ENCODE measurements at places on chromosomes 2 and 18. TPM values are rescaled to one million over a fixed set of nuclear protein-coding genes. Genes with fewer than 3 reads are reported as not detected.

Gene CYTIP
- total RNA-seq: 0.82 TPM

Gene DSG2
- total RNA-seq: 42.6 TPM

Gene SLC11A1
- total RNA-seq: 6.4 TPM

Gene PAX3
- total RNA-seq: 0.30 TPM

Gene C1D
- total RNA-seq: 19.5 TPM

Gene SLC4A5
- total RNA-seq: 2.3 TPM

Gene CFC1
- not detected for total RNA-seq

Gene HOXD12
- total RNA-seq: not detected

DNA sequence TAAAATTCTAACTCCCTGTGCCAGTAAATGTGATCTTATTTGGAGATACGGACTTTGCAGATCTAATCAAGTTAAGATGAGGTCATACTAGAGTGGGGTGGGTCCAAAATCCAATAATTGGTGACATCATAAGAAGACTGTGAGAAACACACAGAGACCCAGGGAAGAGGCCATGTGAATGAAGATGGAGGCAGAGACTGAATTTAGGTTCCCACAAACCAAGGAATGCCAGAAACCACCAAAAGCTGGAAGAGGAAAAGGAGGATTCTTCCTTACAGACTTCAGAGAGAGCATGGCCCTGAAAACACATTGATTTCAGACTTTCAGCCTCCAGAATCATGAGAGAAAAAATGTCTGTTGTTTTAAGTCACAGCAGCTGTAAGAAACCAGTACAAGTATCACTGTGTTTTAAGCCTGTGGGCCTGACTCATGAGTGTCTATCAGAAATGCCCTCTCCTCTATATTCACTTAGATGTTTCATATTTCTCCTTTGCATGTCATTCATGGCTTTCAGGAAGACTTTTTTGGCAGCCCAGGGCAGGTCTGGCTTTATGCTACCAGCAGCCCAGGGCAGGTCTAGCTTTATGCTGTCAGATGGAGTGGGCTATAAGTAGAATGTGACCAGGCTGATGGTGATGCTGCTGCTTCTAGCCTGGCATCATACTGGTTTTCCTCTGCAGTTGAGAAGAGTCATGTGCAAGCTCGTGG is 100.0 kb downstream of the SPOPL start:
- no peak for DNase-seq

GRCh38 chr2:20128506-20129330 is 77.3 kb upstream of the LAPTM4A start:
- no peak for DNase-seq

DNA sequence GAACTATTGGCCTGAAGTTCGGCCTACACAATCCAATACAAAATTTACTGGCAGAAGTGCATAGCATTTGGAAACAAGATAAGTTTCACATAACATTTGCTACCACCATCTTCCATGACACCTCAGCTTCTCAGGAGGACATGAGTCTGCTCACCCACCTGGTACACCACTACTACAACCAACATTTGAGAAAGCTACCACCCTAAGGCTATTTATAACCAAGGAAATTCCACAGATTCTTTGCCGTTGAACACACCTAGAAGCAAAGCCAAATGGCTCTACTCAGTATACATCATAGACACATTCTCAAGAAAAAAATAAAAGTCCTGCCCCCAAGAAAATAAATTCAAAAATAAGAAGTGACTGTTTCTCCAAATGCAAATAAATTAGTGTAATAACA is 145.3 kb downstream of the SPAG16 start:
- DNase-seq: no peak

- DNase-seq: no peak
Observed at GRCh38 chr2:31835450-31835849, 175.4 kb downstream of the MEMO1 start.

DNA sequence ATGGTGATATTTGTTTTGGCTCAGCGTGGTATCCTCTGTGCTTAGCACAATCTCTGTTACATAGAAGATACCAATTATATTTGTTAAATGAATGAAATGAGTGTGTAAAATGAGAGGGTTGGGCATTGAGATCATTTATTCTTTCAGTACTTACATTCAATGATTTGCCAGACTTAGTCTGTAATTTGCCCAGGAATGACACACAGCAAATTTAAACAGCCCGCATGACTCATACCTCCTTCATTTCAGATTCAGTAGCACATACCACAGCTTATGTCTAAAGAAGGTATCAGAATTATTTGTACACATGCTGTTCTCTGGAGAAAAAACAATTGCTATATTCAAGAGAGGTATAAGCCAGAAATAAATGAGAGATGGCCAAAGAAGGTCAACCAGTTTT is 37.0 kb downstream of the KLHL14 start:
- DNase-seq: no peak

DNA sequence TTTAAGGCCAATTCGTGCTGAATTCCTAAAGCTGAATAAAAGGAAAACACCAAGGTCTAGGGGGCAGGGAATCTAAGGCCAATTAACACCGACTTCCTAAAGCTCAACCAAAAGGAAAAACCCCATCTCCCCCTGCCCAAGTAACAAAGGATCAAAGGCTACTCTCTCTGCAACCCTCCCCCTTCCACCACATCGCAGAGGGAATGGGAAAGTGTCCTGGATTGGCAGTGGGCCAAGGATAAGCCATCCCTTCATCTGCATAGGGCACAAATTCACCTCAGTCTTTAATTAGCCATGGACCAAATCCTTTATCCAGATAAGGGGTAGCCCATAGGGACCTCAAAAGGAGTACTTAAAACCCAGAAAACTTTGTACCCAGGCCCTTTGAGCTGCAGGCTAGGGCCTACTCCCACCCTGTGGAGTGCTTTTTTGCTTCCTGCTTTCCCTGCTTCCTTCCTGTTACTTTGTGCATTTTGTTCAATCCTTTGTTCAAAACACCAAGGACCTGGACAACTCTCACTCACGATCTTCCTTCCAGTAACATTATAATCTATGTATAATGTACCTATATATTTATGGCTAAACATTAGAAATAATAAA is 2119.8 kb upstream of the CELF4 start:
- no peak for DNase-seq

GRCh38 chr2:199679883-199680282 is 171.1 kb downstream of the FTCDNL1 start:
- no peak for DNase-seq

DNA sequence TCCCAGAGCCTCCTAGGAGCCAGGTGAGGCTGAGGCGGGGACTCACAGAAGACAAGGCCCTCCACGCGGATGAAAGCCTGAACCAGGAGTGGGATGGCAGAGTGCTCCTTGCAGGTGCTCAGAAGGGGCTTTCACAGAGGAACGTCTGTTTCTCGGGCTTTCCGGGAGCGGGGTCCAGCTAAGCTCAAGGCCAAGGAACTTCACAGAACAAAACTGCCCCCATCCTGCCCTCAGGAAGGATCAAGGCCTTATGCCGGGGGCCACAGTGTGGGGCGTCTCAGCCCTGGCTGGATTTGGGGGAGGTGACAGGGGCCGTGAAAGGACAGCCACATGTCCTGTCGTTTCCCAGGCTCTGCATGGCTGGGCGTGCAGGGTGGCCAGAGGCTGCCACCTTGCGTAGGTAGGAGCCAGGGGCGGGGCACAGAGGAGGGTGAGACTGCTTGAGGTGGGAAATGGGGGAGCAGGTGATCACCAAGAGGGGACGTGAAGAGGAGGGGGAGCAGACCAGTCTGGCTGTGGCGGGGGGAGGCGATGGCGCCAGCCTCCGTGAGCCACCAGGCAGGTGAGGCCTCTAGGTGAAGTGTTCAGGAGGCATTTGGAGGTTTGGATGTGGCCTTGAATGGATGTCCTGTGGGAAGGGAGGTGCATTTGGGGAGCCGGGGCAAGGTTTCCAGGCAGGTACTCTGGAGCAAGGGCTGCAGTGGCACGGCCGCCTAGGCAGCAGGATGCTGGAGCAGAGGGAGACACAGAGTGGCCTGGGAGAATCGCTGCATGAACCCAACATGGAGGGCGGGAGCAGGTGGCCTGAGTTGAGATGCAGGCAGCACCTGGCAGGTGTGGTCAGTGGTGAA is 79.1 kb downstream of the TWIST2 start:
- DNase-seq: no peak

DNA sequence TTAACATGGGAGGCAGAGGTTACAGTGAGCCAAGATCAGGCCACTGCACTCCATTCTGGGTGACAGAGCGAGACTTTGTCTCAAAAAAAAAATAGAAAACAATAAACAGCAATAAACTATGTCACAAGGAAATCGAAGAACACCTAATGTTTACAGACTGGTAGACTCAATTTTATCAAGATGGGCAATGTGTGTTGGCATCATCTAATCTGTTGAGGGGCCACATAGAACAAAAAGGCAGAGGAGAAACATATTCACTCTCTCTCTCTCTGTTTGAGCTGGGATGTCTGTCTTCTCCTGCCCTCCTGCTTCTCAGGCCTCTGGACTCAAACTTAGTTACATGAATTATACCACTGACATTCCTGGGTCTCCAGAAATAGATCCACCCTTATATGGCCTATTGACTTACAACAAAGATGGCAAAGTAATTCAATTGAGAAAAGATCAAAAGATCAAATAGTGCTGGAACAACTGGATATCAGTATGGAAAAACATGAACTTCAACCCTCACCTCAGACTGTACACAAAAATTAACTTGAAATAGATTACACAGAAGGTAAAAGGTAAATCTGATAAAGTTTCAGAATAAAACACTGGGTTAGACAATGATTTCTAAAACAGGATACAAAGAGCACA is 703.8 kb upstream of the CRIM1 start:
- DNase-seq: no peak

GRCh38 chr18:63476668-63477067 is at the start of gene SERPINB5:
Gene SERPINB5, plus strand, starts transcription at chr18:63476958. Its CDS starts 7,471 bp downstream, at chr18:63484429.
- DNase-seq: no peak

- no peak for DNase-seq
Observed at GRCh38 chr2:19536136-19536535, 177.7 kb upstream of the OSR1 start.

- no peak for DNase-seq
Observed at GRCh38 chr2:235594041-235594440, 100.2 kb downstream of the AGAP1 start.

- DNase-seq: no peak
Observed at GRCh38 chr2:212073360-212073759, 465.2 kb downstream of the ERBB4 start.

DNA sequence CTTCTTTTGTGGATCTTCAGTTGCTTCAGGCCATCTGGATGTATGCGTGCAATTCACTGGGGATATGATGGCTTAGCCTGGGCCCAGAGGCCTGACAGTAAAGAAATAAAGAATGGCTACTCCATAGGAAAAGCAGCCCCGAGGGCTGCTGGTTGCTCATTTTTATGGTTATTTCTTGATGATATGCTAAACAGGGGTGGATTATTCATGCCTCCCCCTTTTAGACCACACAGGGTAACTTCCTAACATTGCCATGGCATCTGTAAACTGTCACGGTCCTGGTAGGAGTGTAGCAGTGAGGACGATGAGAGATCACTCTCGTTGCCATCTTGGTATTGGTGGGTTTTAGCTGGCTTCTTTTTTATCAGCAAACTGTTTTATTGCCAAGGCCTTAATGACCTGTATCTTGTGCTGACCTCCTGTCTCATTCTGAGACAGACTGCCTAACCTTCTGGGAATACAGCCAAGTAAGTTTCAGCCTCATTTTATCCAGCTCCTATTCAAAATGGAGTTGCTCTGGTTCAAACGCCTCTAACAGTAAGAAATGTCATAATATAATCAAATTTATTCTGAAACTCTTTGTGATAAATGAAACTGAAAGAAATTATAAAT is 60.5 kb downstream of the DSEL start:
- no peak for DNase-seq

- no peak for DNase-seq
Observed at GRCh38 chr2:191679818-191680600, 2.1 kb downstream of the NABP1 start.

- no peak for DNase-seq
Observed at GRCh38 chr2:223418604-223419199, 183.5 kb downstream of the SCG2 start.

- no peak for DNase-seq
Observed at GRCh38 chr2:240889601-240890560, 6.1 kb downstream of the MAB21L4 start.

GRCh38 chr18:59874166-59874565 is 25.6 kb upstream of the PMAIP1 start:
- DNase-seq: no peak

GRCh38 chr2:159290289-159290907 is 3.9 kb upstream of the WDSUB1 start:
- DNase-seq: no peak

DNA sequence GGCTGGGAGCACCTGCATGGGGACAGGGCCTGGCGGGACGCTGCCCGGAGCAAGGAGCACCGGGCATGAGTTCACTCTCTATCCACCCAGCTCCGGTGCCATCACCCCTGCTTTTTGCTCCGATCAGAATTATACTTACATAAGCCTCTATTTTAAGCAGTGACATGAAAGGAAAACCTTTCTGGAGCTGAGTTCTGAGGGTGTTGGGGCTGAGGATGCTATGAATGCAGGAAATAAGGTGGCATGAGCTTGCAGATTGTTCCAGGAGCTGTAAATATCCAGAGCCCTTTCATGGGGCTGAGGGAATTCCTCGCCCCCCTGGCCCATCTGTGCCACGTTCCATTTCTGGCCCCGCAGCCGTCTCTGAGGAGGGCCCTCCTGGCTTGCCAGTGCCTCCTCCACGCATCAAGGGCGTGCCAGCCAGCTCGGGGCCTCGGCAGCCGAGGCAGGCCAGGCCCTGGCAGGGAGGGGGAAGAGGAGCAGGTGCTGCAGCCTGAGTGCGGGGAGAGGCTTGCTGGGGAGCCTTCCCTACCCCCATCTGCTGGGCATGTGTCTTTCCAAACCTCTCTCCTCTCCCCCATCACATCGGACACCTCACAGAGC is 91.7 kb upstream of the MCFD2 start:
- DNase-seq: no peak

GRCh38 chr2:84823229-84823628 is 57.7 kb downstream of the TRABD2A start:
- no peak for DNase-seq

DNA sequence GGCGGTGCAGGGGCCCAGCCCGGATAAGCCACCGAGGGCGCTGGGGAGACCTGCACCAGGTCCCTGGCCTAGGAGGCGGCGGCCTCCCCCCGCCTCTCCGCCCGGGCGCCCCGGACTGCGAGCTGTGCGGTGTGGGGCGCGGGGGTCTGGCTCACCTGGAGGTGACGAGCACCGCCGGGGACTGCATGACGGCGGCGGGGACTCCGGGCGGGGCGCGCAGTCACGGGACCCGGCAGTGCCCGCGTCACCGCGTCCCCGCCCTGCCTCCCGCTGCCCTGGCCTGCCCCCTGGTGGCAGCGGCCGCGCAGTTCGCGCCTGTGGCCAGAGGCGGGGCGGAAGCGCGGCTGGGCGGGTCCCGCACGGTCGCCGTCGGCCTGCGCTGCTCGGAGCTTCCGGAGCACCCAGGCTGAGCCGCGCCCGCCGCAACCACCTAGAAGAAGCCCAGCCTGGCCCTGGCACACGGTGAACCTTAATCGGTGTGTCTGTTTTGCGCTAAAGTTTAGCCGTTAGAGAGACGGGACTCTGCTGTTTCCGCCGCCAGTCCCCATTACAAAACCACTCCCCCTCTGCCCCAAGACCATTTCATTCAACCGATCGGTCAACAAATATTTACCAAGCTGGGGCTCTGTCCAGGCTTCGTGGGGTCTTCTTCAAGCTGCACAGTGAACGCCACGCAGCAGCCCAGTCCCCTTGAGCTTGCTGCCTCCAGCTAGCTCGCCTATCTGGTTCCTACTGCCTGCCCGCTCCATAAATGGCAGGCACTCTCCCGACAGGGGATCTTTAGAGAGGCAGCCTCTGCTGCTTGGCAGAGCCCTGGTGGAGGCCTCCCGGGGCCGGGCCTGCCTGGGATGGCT is at the start of gene HS1BP3:
Gene HS1BP3 (minus strand): TSS at position 222 of the 854 bp plus-strand sequence. CDS start 35 bp downstream, at position 187.
- DNase-seq: peak; percentile 88

All from left ventricle myocardium inferior (tissue), 1 donor.